Upper lobe of left lung (tissue), 6 donors: ENCODE measurements at places on chromosomes 7 and 10. TPM values are rescaled to one million over a fixed set of nuclear protein-coding genes. Genes with fewer than 3 reads are reported as not detected.

AKR1C2 gene
- total RNA-seq: 24.9 TPM

NRBF2 gene
- total RNA-seq: 23.4 TPM

UNCX gene
- total RNA-seq: not detected

EBLN1 gene
- not detected for total RNA-seq

SEMA3E gene
- under 0.01 TPM for total RNA-seq

NSUN5 gene
- total RNA-seq: 32.8 TPM

DNA sequence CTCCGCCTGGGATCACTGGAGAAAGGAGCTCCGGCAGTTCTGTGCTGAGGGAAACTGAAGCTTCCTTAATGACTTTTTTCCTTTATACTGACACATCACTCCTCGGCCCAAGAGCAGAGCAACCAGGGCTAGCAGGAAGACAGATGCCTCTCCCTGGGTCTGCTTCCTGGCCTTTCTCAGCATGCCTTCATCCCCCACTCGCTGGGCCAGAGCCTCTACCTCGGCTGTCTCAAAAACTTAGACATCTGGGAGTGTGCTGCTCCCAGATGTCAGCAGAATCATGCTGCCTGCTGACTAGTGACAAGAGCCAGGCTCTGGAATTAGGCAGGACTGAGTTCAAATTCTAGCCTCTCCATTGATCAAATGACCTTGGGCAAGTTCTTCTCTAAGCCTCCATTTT lies 24.4 kb upstream of the LRRC4 start:
- no peak for DNase-seq

DNA sequence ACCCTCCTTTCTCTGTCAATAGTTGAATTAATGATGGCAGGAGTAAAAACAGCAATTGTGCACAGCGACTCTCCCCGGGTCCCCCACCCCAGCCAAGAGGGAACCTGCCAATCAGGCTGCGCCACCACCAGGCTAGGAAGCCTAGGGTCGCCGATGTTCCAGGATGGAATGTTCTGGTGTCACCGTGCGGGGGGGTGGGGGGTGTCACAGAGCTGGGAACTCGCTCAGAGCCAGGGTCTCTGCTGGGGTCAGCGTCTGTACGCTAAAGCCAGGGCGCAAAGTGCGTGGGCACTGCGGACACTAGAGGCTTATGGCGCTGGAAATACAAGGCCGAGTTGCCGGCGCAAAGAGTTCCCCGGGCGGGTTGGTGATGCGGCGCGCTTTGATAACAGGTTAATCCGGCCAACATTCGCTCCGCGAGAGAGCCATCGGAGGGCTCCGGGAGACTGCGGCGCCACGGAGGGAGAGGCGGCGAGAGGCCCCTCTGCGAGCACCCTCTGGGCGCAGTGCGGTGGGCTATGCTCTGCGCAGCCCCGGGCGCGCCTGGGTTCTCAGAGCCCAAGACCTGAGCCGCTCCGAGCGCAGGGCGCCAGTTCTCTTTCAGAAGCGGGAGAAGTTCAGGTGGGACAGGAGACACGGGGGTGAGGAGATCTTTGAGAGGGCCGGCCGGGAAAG lies 192.3 kb downstream of the EMX2 start:
- DNase-seq: no peak

DNA sequence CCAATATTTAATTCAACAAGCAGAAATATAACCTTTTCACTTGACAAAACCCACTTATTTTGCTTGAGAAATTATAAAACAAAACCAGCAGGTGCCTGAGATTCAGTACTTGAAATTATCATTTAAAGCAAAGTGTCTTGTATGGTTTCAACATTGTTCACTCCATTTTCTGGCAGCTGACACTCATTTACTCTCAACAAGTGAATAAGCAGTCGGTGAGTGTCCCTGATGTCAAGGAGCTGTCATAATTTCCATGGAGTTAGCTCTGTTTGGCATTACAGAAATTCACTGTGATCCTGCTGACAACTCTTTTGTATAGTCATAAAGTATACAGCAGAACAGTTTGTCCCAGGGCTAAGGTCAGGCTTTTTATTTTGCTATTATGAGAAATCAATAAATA lies 490.0 kb downstream of the CNTNAP2 start:
- DNase-seq: no peak

DNA sequence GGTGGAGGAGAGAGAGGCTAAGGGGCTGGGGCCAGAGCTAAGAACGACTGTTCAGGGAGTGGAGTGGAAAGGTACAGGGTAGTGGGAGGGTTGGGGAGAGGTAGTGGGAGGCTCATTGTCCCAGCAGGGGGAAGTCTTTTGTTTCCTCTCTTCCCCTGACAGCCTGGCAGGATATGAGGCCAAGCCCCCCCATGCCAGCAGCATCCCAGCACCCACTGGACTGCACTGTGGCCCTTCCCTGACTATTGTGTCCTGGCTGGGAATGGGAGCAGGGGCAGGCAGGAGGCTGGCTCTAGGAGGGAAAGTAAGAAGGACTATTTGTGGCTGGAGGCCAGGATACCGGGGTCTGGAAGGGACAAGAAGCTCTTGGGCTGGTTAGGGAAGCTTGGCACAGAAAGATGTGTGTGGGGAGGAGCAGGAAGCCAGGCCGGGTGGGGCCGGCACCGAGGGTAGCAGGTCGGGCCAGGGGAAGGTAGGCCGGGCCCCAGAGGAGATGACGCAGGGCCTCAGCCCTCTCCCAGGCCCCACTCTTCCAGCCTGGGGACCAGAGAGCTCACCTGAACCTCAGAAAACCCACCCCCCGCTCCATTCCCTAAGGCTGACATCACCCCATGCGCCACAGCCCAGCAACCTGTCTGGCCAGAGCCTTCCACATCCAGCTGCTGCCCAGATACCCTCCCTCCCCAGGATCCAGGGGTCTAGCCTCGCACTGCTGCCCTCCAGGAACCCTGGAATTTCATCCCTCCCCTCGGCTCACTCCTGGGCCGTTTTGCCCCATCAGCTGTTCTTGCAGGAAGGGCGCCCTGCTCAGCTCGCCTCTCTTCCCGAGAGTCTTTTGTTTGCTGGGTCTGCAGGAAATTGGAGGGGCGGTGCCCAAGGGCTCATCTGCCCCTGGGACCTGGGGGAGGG lies 8.8 kb upstream of the EPHB4 start:
- peak; percentile 50 for DNase-seq

- no peak for DNase-seq
Measured at GRCh38 chr7:43537765-43538403, 45.0 kb upstream of the STK17A start.

DNA sequence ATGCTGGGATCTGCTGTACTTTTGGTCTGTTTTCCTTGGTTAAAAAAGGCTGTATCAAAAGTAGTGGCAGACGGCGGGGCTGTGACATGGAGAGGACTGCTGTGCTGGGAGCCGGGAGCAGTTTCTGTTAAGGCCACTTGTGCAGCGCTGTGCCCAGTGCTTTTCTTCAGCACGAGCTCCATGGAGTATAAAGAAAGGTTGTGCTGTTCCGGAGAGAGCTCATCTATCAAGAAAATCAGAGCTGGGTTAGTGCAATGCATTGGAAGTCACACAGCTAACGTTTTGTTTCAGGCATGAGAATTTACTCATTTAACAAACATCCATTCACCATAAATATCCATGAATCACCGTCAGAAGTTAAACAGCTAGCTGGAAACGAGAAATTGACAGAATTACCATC lies 62.0 kb downstream of the KIAA1549 start:
- DNase-seq: no peak

GRCh38 chr10:100993986-100994708 lies 5.5 kb upstream of the LZTS2 start:
- DNase-seq: no peak

DNA sequence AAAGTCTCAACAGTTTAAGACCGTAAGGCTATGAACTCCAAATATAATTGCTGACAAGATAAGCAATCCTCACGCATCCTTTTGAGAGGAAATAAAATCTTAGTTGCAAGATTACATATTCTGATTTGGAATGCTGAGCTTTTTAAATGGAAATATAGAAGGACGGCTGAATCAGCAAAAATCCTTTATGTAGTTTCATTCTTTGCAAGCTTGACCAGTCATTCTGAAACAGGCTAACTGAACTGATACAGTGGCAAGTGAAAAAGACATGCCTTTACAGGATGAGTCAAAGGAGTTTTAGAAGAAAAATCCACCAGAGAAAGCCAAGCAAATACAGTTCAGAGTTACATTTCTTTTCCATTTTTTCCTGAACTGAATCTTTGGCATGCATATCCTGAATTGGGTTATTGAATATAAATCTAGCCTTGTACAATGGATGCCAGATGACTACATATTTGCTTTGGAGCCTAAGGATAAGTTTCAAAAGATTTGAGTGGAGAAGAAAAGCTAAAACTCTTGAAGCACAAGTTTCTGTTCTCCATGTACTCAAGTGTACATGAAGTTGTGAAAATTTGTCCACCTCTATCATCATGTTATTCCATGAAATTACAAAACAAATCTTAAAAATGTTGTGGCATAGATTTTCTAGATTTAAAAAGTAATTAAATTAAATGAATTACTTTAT lies 4.4 kb downstream of the VIM start:
- DNase-seq: no peak

GRCh38 chr10:34018129-34018528 lies 683.7 kb upstream of the NRP1 start:
- DNase-seq: no peak

GRCh38 chr7:133629701-133630100 lies 376.8 kb downstream of the EXOC4 start:
- DNase-seq: no peak

DNA sequence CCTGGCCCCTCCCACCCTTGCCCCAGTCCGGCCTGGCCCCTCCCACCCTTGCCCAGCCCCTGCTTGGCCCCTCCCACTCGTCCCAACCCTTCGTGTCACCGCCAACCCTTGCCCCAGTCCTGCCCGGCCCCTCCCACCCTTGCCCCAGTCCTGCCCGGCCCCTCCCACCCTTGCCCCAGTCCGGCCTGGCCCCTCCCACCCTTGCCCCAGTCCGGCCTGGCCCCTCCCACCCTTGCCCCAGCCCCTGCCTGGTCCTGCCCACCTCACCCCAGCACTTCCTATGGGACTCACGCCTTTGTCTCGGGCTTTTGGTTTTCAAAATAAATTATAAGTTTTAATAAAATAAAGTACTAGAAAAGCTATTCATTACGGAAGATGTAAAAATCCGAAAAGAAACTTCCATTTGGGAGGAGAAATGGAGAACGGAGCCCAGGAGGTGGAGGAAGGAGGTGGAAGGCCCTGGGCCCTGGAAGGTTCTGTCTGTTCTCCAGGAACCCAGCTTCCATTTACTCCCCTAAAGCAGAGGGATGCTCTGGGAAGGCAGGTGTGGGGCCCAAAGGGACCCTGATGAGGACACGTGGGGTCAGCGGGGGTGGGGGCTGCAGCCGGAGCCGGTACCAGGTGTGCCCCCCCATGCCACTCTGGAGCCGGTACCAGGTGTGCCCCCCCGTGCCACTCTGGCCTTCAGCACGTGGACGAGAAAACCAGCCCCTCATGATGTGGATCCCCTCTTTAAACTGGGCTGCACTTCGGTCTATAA lies 52.2 kb downstream of the PWWP2B start:
- peak; percentile 90 for DNase-seq
